ENCODE measurements at places on chromosomes 7 and 10.

DNA sequence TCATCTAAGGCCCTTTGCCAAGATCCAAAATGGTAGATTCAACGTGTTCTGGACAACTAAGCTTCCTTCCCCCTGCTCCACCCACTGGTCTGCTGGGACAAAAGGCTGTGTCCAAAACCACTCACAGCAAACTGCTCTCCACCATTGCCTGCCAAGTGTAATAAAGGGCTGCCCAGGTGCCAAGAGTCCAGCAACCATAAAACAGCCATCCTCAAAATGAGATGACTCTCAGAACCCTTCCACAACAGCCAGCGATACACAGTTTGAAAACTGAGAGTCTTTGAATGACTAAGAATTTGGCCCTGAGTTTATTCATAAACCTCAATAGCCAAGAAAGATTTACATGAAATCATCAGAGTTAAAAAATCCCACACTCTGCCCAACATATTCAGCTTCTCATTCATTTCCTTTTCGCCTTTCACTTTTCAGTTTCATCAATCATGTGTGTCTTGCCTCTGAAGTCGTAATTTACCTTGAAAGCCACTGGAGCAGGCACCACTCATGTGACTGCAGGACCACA lies 658.1 kb upstream of the MGMT start:
- no peak for DNase-seq

DNA sequence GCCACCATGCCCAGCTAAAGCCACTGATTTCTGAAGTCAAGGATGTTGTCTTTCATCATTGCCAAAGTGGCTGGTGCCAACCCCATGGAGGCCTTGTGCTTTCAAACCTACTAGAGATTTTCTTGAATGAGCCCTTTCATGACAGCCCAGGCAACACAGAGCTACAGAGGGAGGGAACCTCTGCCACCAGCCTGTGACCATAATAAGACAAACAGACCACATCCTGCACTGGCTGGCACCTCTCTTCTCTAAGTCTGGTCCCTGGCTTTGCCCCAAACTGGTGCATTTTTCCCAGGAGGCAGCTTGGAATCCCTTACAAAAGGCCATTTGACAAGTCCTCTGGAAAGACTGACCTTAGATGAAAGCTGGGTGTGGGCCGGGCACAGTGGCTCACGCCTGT lies 348.8 kb downstream of the GALNT17 start:
- DNase-seq, result no peak

DNA sequence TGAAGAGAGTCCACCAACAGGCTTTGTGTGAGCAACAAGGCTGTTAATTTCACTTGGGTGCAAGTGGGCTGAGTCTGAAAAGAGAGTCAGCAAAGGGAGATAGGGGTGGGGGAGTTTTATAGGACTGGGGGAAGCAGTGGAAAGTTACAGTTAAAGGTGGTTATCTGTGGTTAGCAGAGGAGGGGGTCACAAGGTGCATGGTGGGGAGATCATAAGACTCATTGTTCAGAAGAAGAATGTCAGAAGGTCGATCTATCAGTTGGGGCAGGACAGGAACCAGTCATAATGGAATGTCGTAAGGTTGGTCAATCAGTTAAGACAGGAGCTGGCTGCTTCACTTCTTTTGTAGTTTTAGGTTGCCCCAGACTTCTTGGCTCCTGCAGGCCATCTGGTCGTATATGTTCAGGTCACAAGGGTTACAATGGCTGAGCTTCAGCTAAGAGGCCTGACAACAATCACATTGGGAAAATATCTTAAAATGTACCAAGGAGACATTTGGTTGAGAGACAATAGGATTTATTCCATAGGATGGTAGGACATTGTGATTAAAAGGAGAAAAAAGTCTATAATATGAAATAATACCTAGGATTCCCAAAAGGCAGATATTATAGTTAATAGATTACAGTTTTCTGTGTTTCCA lies 356.4 kb downstream of the ANKRD7 start:
- DNase-seq, result no peak

- DNase-seq, result no peak
Observed at GRCh38 chr7:7395785-7396184, 139.9 kb downstream of the COL28A1 start.

- DNase-seq, result no peak
Observed at GRCh38 chr10:104277785-104278184, 8.8 kb downstream of the GSTO2 start.

- DNase-seq, result no peak
Observed at GRCh38 chr7:117071551-117071950, 118.2 kb downstream of the ST7 start.

DNA sequence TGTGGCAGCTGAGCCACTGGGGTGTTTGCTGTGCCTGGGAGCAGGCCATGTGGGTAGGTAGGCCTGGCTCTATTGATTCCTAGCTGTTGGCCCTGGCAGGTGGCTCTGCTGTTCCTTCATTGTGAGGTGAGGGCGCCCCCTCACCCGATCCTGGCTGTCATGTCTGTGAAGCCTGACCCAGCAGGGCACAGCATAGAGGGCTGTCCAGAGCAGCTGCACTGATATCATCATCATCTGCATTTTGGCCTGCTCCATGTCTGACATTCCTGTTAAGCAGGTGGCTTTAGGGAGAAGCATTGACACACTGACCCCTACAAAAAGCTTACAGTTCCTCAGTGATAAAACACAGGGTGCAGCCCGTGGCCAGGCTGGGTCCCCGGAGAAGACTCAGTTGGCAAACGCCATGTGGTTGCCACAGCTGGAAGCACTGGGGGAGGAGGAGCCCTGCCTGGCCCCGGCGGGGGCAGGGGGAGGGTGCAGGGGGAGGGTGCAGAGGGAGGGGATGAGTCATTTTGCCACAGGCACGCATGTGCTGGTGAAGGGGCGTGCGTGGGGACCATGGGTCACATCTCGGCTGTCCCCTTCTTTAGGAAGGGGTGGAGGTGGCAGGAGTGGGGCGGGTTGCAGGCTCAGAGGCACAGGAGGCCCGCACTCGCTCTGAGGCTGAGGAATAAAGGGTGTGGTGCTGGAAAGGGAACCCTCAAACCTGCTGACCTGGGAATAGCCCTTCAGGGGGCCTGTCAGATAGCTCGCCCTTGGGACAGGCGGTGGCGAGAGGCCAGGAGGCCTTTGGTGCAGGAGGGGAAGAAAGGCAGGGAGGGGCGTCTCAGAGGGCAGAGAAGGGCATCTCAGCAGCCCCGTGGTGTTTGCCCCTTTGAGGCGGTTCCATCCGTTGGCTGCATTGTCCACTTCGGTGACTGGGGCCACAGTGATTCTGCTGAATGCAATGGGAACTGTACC lies 31.6 kb downstream of the IKZF1 start:
- no peak for DNase-seq

- DNase-seq, result no peak
Observed at GRCh38 chr7:142563470-142563869, 185.8 kb upstream of the PRSS1 start.

DNA sequence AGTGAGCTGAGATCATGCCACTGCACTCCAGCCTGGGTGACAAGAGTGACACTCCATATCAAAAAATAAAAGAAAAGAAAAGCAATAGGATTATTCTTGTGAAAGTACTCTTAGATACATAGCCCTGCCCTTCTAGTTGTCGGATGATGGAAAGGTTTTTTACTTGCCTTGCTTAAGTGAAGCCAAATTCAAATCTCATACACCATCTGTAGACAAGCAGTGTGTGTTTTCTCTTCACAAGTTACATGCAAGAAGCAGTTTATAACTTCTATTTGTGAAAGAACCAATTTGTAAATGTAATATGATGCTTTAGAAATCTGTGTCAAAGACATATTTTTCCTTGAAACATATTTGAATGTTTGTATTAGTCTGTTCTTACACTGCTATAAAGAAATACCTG lies 15.8 kb upstream of the MPP7 start:
- no peak for DNase-seq

- no peak for DNase-seq
Observed at GRCh38 chr10:90775351-90776028, 82.3 kb downstream of the HTR7 start.

- no peak for DNase-seq
Observed at GRCh38 chr7:80584778-80585177, 53.7 kb upstream of the CD36 start.

DNA sequence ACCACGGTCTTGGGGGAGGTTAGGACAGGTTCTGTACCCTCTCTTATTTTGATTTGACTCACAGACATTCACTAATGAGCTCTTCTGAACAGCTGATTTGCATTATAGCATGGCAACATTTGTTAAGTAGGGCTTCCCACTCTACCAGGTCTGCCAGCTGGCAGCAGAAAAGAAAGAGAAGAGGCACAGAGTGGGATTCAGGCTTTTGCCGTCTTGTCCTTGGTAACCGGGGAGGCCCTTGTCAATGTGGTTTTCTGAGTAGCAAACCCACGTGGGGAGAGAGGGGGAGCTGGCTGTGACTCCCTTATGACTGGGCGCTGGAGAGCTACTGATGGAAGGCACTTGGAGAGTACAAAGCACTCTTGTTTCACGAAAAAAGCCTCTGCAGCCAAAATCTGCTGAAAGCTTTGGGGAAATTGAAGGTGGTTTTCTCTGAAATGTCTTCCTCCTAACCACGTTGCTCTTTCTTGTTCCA lies 355.3 kb upstream of the GALNT17 start:
- DNase-seq, result no peak

- no peak for DNase-seq
Observed at GRCh38 chr10:11895108-11895466, 71.9 kb downstream of the PROSER2 start.

DNA sequence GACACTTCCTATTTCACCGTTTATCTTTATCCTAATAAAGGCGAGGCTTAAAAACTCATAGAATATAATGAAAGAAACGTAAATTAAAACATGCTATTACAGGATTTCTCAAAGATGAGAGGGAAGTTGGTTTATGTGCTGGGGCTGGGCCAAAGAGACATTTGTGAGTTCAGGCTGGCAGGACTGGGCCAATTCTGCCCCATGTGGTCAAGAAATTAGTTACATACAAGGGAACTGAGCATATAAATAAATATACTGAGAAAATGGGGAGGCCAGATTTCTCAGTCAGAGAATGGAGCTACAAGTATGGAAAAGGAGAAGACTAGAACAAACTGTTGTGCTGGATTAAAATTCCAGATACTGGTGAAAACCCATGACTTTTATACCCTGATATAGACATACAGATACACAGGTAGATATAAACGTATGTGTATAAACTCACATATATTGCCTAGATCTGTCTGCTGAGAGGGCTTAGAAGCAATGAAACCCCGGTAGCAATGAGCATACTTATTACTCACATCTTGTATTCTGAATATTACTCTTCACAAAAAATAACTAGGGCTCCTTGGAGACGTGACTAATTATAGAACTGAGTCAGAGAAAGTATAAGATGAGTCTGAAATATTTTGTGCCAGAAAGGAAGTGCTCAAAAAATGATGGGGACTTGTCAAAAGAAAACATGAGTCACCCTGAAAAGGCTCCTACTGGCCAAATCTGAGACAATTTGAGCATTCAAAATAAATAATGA lies 155.7 kb upstream of the FGFR2 start:
- DNase-seq, result no peak

DNA sequence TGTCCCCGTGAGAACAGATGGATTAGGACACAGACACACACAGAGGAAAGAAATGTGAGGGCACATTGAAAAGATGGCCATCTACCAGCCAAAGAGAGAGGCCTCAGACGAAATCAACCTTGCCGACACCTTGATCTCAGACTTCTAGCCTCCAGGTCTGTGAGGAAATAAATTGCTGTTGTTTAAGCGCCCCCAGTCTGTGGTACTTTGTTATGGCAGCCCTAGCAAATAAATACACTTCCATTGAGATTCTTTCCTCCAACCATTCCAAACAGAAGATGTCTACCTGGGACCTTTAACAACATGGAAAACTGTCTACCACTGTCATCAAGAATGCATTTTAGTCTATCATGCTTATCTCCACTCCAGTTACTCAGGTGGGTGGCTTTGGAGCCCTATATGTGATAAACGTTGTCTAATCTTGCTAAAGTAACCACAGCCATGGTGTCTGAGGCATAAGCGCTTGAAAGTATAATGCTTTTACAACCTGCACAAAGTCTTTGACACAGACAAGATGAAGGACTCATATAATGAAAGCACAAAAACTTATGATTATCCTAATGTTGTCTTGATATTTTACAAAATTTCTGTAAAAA lies 244.3 kb downstream of the MTERF1 start:
- no peak for DNase-seq

DNA sequence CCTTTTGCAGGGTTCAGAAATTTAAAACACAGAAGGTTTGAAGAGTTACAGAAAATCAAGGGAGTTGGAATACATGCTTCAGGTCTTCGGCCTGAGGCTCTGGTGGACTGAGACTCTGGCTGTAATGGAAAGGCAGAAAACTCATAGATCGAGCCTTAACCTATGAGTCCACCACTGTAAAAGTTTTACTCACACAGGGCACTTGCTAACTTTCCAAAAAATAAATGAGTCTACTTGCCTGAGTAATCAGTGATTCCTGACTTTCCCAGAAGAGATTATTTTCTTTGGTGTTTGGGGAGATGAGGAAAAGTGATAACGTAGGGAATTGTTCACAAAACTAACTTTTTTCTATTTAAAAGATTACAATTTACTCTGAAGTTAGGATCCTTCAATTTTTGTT lies 108.0 kb downstream of the MBL2 start:
- DNase-seq, result no peak

DNA sequence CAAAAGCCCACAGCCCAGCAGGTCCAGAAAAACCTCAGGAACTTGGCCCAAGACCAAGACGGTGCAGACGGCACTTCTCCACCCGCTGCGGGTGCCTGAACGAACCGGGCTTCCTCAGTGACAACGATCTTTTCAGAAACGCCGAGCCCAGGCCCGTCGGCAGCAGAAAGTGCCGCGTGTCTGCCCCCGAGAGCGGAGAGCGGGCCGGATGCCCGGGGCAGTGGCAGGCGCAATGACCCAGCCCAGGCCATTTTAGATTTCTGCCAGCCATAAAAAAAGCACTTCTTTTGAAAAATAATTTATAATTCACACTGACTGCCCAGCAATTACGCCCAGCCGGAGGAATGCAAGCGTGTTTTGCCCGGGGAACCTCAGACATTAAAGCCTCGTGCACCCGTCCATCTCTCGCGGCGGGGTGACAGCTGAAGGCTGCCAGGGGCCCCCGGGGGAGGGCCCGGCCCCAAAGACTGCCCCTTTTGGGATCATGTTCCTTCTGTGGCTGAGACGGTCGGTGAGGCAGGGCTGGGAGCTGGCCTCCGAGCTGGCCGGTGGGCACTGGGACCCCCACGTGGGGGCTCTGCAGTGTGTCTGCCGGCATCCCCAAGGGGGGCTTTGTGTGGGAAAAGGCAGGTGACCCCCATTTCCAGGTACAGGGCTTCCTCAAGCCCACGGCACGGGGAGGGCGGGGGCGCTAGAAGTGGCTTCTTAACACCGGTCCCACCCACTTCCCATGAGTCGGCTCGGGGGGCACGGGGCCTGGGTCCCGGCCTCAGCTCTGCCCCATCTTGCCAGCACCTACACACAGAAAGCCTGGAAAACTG lies 71.3 kb upstream of the PDGFA start:
- DNase-seq, result no peak

Measured in ecto neural progenitor cell (in vitro differentiated cells).